ENCODE measurements at places on chromosomes 3 and 15.

DNA sequence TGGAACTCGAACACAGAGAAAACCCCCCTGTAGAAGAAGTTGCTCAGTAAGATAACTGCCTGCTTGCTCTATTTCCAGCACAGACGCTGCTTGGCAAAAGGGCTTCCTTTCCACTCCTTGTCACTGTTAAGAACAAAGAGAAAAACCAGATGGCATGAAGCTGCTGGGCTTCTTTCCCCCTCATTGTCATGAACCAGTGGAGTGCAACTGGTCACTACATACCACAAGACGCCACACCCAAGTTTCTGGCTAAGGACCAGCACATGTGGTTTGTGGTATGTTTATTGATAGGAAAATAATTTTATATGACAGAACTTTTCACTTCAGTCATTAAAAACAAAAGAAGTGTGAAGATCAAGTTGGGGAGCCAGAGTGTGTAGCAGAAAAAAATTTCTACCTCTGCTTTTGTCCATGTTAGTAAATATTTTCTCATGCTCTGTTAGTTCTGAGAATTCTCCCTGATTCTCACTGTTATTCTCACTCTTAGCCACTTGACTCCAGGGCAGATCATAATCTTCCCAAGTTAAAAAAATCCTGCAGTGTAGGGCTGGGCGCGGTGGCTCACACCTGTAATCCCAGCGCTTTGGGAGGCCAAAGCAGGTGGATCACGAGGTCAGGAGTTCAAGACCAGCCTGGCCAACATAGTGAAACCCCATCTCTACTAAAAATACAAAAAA lies 37.9 kb downstream of the CLK3 start:
- DNase-seq = no peak

DNA sequence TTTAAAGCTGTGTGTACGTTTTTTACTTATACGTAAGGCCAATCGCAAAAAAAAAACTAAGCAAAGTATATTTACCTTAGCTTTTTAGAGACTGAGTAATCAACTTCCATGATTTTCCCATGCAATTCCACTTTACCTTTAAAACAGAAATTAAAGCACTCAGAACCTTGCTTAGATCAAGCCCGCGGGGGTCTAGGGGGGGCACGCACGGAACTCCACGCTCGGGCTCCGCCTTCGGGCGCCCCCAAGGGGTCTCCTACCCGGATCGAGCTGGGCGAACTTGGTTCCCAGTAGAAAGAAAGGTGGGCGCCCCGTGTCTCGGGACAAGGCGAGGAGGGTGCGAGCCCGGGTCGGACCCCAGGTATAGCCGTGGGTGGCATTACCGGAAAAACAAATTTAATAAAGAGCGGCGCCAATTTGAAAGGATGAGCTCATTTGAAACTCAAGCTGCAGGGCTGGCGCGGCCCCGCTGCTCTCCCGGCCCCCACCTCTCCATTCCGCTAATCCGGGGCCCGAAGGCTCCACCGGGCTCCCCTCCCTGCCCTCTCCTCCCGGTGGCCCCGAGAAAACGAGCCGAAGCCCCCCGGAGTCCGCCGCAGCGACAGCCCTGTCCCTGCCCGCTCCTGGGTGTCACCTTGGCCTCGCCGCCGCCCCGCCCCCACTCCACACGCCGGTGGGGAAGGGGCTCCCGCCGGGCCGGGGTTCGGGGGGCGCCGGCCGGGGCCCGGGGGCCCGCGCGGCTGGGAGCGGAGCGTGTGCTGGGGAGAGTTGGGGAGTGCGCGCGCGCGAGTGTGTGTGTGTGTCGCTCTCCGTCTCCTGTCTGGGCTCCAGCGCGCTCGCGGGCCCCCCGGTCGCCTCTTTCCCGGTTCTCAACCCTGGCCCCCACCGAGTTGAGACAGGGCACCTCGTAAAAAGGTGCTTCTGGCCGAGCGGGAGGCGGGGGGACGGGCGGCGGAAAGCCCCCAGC lies 1.5 kb downstream of the IGF2BP2 start:
- DNase-seq = peak; percentile 20

GRCh38 chr3:168850109-168850508 lies 754.4 kb upstream of the GOLIM4 start:
- no peak for DNase-seq

- no peak for DNase-seq
Measured at GRCh38 chr15:46543626-46544025, 908.8 kb downstream of the SQOR start.

DNA sequence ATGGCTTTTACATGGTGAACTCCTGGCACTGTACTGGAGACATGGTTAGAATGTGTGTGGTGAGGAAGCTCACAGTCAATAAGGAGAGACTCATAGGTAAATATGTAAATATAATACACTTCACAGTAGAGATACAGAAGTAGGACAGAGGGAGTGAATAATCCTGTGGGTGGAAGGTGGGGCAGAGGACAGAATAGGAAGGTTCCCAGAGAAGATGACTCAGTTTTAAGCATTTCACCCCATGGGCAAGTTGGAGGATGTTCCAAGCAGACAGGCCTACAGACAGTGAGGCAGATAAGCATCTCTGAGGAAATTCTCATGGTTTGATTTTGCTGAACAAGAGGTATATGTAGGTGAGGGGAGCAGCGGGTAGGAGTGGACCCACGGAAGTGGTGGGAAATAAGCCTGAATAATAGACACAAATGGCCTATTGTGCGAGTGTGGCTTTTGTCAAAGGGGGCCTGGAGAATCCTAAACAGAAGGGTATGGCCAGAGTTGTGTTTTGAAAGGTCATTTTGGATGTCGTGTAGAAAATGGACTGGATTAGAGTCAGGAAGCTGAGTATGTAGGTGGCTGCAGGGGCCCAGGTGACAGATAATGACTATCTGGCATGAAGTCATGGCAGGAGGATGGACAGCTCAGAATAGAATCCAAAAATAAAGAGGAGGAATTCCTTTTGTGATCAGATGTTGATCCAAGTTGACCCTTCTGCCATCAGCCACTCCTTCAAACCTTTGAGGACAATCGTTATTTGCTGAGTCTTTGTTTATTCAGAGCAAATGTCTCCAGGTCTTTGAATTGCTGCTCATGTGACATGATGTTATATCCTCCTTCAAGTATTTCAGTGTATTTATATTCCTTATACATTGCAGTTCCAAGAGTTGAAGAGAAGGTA lies 97.3 kb upstream of the THRB start:
- DNase-seq = no peak

GRCh38 chr3:178386880-178387279 lies 149.4 kb upstream of the KCNMB2 start:
- no peak for DNase-seq

DNA sequence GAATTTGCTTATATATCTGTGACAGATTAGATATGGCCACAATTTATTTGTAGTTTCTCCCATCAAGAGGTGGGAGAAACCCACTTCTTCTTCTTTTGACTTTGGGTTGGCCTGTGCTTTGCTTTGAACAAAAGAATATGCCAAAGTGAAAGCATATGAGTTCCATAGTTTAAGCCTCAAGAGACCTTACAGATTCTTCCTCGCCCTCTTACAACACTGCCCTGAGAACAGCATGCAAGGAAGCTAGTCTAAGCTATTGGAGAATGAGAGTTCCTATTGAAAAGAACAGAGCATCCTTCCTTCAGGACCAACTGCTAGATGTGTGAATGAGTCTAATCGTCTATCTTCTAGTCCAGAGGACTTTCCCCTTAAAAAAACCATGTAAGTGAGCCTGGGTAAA lies 394.8 kb downstream of the TUSC7 start:
- no peak for DNase-seq

DNA sequence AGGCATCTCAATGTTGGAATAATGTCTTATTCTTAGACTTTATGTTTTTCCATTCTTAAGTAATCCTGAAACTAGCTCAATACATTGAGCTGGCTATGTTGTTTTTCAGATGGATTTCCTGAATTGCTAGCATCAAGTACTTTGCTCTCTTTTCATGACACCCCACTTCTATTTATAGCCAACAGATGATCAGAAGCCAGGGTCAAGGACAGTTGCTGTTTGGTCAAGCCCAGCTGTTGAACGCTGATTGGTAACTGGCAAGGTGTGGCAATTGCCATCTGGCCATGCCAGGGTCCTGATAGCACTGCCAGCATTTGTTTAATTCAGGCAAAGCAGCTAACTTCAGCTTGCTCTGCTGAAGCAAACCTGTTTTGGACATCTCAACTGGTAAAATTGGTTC lies 46.2 kb upstream of the PLCL2 start:
- no peak for DNase-seq

DNA sequence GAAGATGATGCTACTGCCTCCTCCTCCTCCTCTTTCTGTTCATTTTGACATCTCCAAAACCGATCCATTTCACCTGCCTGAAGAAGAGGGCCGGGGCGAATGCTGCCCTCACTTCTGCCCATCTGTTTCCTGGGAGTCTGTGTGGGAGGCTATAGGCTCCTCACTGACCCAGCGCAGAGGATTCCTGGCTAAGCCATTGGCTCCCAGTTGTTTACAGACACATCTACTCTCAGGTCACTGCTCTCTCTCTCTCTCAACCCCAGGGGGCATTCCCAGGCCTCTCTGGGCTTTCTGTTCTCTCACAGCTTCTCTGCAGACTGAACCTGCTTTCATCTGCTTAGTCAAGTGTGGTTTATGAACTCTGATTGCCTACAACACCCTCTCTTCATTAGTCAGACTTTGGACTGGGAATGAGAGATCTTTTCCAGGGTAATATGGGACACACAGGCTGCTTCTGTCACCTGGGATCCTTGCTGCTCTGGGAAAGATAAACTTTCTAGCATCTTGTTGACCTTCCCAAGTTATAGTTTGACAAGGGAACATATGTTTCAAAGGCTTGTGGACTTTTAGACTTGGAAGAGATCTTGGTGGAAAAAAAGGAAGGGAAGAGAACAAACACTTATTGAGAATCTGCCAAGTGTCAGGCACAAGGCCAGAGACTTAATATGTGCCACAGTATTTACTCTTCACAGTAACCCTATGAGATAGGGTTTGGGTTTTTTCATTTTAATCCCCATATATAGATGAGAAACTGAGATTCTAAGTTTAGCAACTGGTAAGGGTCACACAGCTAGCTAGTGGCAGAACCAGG lies 30.2 kb upstream of the USP3 start:
- DNase-seq = peak; percentile 63

DNA sequence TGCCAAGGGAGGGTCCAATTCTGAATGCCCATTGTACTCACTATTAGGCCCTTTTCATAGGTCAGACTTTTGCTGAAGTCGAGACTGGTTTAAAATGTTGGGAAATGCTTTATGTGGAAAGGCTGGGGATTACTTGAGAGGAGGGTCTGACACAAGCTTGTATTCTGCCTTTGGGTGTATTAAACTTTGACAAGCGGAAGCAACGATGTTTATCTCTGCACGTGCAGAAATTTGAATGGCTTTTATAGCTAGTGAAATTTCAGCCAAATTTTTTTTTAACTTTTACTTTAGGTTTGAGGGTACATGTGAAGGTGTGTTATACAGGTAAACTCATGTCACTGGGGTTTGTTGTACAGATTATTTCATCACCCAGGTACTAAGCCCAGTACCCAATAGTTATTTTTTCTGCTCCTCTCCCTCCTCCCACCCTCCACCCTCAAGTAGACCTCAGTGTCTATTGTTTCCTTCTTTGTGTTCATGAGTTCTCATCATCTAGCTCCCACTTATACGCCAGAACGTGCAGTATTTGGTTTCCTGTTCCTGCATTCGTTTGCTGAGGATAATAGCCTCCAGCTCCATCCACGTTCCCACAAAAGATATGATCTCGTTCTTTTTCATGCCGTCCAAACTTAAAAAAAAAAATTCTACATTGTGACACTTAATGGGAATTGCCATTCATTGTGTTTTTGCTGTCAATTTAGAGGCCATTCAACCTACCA lies 223.0 kb upstream of the BHLHE40 start:
- no peak for DNase-seq

DNA sequence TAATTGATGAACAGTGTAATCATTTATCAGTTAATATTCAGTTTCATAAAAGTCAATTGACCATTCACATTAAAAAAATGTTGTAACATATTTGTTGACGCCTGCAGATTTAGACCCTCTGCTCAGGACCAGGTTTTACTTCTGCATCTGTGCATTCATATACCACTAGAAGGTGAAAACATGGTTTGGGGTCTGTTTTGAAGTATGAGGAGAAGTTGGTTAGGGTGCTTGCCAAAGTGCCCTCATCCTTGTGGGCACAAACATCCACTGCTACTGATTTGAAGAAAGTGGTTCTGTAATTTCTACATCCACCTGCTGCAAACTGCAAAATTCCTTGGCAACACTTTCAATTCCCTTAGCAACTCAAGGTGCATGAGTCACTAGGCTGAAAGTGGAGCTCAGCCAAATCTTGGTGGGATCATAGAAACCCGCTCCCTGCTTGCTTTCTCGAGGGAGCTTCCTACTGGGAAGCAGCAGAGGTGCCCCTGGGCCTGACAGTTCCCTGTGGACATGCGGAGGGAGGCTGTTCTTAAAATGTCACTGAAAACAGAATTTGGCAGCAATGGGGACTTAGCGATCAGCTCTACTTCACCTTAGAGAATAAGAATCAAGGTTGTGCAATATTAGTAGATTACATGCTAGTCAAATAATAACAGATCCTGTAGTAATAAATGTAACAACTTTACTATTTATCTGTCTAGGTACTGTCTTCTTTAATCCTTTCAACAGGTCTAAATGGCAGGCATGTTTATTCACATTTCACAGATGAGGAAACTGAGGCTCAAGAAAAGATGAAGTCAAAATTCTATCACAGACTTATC lies 301.0 kb upstream of the TBL1XR1 start:
- no peak for DNase-seq

GRCh38 chr3:178300441-178300959 lies 235.7 kb upstream of the KCNMB2 start:
- DNase-seq = no peak

- DNase-seq = no peak
Measured at GRCh38 chr3:100261485-100261903, 702 bp downstream of the TBC1D23 start.

GRCh38 chr3:45180899-45181298 lies 34.7 kb upstream of the CDCP1 start:
- DNase-seq = no peak

- no peak for DNase-seq
Measured at GRCh38 chr3:74614107-74614967, at the start of gene CNTN3. CNTN3 (minus strand) TSS chr3:74614659; CDS start chr3:74521112, 93,547 bp downstream.

GRCh38 chr15:68057758-68058157 lies 3.6 kb downstream of the PIAS1 start:
- DNase-seq = no peak

DNA sequence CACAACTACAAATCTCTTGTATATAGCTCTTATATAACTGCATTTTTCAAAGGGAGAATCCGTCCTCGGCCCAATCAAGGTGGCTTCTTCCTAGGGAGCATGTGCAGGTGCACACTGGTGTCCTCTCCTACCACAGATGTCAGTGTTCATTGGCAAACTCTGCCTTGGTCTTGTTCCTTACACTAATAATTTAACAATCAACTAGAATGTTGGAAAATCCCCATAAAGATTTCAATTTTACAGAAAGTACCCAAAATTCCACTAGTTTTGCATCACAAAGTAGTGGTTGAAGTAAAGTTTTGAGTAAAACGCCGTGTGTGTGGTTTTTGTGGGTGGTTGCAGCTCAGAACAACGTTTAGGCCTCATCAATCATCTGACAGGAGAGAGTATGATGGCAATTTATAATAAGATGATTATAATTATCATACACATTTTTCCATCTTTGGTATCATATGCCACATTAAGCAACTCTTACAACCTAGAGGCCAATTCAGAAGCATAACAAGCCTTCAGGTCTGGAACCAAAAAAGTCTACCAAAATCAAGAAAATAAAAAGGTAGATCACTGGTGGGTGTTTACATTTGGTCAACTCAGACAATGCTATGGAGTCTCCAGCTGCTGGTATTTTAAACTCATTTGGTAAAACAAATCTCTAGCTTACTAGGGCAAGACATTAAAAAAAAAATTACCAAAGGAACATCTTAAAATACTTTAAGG lies 128.9 kb upstream of the BHLHE40 start:
- peak; percentile 82 for DNase-seq
